ENCODE measurements at places on chromosomes 16 and 17.
A peak's percentile ranks its signal among the peaks of the same experiment; 100 is the strongest.

GRCh38 chr16:64051824-64052223 lies 1070.0 kb downstream of the CDH11 start:
- peak; percentile 4 for DNase-seq

DNA sequence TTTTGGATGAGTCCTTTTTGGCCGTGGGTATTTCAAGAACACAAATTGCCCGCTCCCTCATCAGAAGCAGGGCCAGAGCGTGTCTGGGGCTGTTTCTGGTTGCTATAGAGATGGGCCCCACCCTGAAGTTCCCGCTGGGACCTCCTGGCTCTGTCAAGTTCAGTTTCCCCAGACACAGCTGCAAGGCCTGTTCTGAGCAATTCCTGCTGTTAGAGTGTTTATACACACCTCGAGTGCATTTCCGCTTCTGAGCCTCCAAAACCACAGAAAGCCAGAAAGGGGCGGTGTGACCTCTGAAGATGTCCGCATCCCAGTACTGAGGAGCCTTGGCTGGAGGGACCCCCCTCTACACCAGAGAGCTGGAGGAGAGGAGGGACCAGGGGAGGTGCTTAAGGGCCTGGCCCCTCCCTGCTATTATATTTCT lies 9.3 kb upstream of the WBP2 start:
- no peak for DNase-seq

DNA sequence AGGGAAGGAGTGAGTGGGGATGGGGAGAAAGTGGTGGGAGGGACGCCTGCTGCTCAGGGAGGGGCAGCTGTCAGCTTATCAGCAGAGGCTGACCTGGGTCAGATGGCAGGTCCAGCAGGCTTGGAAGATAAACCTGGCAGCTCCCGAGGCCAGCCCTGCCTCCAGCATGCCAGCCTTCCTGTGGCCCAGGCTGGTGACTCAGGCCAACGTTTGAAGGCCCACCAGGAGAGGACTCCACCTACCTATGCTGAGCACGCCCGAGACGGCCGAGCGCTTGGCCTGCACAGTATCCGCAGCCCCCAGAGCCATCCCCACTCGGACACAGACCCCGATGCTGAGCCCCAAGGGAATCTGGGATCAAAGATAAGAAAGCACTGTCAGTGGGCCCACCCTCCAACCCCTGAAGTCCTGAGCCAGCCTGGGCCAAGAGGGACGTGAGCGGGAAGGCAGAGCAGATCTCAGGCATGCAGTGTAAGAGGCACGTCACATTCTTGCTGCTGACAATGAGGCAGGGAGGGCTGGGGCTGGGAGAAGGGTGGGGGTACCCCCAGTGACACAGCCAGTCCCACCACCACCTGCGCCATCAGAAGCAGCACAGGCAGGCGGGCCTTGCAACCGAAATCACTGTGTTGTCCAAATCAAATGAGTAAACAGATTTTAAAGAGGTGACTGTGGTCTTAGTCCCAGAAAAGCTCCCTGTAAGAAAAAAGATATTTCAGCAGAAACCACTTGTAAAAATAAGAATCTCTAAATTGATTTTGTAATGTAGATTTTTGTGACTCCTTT lies 12.4 kb downstream of the SLC47A2 start:
- no peak for DNase-seq

DNA sequence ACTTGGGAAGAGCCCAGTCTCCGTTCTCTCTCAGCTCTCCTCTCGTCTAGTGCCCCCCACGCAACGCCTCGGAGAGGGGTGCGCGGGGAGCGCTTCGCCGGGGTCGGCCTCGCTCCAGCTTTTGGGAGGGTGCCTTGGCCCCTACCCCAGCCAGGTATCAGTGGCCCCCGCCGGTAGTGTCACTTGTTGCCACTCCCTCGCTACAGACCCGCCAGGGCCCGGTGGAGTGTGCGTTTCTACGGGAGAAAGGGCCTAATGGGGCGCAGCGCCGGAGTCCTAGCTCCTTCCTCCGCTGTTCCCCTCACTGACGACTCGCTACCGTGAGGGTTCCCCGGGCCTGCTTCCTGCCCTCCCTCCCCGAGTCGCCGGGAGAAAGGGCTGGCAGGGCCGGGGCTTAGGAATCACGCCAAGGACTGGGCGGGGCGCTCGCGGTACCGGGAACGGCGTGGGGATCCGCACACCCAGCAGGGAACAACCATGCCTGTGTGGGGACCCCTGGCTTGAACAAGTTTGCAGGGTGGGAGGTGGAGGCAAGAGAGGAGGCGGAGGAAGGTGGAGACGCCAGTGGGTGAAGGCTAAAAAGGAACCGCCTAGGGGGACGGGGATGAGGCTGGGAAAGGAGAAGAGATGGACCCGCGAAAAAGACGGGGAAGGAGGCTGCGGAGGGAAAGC lies 997 bp upstream of the CDH11 start:
- no peak for DNase-seq

DNA sequence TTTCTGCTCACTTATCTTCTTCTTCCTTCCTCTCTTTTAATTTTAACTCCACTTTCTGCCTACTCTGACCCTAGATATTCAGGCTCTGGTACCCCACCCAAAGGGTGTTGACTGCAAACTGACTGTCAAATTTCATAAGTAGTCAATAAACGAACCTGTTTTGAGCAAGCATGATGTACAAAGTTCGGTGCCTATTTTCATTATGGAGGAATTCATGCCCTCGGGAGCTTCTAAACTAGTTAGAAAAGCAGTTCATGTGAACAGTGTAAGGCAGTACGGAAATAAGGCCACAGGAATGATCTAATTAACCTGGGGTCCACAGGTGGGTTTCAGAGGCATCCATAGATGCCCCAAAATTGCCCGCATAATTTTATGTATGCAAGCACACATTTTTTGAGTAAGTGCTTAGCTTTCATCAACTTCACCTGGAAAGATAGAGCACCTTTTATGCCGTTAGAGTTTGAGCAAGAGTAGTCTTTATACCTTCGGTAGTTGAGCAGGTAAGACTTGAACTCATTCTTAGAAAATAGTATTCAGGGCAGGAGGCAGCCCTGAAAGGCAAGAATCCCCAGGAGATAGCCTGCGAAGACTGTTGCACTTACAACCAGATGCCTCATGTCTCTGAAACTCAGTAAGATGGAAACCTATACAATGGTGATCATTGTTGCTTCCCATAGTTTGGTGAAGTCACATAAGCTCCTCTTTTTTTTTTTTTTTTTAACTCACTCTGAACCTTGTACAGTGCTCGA lies 36.6 kb upstream of the TBX2 start:
- DNase-seq: no peak

GRCh38 chr16:49498666-49499413 lies 125.2 kb downstream of the C16orf78 start:
- DNase-seq: no peak

GRCh38 chr17:10681866-10682446 lies 15.4 kb downstream of the SCO1 start:
- no peak for DNase-seq

GRCh38 chr17:8226536-8227237 lies 16.3 kb upstream of the AURKB start:
- peak; percentile 86 for DNase-seq

- DNase-seq: no peak
These were observed 80.2 kb downstream of the RPA1 start for GRCh38 chr17:1909985-1910384.

DNA sequence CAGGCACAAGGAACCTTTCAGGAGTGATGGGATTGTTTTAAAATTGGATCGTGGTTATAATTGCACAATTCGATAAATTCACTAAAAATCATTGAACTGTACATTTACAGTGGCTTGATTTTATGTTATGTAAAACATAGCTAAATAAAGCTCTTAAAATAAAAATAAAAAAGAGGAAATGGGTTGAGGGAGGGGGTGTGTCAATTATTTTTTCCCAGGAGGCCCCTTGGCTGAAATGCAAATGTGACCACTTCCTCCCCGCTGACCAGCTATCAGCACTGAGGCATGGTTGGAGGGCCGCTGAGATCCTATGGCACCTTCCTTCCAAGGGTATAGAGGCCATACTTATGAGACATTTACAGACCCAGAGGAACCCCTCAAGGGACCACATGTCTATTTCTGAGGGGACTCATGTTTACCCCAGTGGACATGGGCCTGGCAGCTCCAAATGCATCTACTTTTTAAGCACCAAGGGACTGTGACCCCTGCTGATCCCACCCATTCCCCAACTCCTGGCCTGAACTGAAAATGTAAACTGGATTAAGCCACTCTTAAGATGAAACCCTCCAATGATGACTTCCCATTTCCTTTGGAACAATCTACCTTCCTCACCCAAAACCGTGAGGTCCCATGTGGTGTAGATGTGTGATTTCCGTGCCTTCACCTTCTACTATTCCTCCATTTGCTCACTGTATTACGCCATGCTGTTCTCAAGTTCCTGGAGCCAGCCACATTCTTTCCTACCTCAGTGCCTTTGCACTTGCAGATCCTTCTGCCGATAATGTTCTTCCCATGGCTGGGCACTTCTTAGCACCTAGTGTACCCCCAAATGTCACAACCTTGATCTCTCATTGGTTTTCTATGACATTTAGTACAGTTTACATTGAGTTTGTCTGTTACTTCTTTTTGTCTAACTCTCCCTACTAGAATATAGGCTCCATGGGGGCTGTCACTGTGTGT lies 2.8 kb upstream of the IL21R start:
- DNase-seq: no peak

DNA sequence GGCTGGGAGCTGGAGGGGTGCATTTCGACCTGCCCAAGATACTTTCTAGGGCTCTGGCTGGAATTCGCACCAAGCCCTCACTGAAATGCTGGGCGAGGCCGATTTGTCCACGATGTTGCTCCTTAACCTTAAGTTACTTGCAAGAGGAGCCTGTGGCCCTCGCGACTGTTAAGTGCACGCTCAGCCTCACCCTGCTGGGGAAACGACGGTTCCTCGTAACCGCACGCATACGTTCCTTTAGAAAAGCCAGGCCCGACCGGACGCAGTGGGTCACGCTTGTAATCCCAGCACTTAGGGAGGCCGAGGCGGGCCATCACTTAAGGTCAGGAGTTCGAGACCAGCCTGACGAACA lies 607 bp upstream of the NCOR1 start:
- no peak for DNase-seq

- peak; percentile 46 for DNase-seq
These were observed 174.8 kb downstream of the PRKCB start for GRCh38 chr16:24010440-24011089.

DNA sequence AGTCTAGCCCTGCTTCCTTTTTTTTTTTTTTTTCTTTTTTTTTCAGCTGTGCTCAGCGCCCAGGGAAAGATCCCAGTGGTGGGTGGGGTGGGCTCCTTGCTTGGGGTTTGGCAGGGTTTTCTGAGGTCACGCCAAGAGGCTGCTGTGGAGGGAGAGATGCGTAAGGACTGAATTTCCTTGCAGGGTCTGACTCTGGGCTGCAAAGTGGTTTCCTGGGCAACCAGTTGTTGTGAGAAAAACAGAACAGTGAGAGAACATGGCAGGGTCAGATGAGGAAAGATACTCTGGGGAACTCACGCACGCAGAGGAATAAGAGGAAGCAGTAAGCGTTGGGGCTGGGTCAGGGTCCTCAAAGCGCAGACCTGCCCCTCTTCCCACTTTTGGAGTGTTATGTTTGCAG lies 119.5 kb downstream of the IRF8 start:
- no peak for DNase-seq

DNA sequence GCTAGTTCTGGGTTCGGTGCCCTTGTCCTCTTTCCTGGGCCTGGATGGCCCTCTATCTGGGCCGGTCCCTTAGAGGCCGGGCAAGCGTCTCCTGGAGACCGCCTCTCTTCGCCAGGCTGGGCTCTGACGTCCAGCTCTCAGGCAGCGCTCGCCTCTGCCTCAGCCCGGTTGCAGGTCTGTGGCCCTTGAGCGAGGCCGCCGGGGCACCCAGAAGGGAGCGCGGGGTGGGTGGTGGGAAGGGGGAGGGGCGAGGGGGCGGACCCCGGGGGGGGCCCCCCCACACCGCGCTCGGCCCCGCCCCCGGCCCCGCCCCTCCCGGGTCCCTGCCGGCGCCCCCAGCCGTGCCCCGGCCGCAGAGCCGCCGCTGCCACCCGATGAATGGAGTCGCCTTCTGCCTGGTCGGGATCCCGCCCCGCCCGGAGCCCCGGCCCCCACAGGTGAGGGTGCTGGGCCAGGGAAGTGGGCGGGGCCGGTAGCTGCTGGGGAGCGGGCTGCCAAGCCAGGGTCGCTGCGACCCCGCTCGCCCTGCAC lies at the start of gene ARHGAP23:
ARHGAP23 (plus strand) TSS at position 353 of the 531 bp plus-strand sequence; CDS start at position 375, 22 bp downstream.
- DNase-seq: peak; percentile 45

DNA sequence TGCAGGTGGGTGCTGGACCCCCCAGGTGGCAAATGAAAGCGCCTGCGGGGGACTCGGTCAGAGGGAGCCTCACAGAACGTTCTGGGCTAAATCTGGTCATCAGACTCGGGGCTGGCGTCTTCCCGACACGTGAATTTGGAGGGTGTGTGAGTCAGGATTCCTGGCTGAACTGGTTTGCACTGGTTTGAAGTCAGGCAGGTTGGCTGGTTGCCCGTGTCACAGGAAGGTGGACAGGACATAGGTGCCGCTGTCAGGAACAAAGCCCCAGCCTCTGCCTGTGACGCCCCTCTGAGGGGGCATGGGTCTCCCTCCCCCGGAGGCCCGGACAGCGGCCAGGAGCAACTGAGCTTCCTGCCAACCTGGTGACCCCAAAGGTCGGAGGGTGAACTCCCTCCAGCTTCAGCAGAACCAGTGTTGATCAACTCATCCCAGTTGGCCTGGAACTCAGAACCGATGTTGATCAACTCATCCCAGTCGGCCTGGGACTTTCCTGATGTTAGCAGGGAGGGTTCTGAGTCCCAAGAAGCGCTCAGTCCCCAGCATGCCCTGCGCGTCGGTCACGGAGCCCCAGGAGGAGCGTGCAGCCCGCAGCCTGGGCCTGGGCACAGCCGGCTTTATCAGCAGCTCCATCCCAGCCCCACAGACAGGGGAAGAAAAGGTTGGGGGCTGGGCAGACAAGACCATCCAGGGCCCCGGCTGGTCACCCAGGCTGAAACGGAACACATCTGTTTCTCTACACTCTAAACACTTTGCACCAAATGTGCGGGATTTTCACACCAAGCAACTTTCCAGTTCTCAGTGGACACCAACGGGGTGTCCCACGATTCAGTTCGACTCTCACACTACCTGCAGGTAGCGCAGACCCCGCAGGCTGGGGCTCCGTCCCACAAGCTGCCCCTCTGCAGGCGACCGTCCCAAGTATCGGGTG lies 14.4 kb upstream of the METRNL start:
- DNase-seq: no peak

- no peak for DNase-seq
These were observed 9.8 kb upstream of the SLC6A2 start for GRCh38 chr16:55645986-55646385.

- DNase-seq: no peak
These were observed 47.1 kb downstream of the NUP93 start for GRCh38 chr16:56777001-56777400.

GRCh38 chr16:4772351-4772750 lies 5.4 kb upstream of the ZNF500 start:
- no peak for DNase-seq
